ENCODE measurements at places on chromosomes 3 and 15.

- no peak for DNase-seq
Measured at GRCh38 chr3:53032609-53033008, 13.3 kb downstream of the SFMBT1 start.

GRCh38 chr3:9947025-9947995, 4.9 kb downstream of the PRRT3 start:
- DNase-seq, result no peak

GRCh38 chr3:150454622-150455021, 46.5 kb downstream of the TSC22D2 start:
- no peak for DNase-seq

DNA sequence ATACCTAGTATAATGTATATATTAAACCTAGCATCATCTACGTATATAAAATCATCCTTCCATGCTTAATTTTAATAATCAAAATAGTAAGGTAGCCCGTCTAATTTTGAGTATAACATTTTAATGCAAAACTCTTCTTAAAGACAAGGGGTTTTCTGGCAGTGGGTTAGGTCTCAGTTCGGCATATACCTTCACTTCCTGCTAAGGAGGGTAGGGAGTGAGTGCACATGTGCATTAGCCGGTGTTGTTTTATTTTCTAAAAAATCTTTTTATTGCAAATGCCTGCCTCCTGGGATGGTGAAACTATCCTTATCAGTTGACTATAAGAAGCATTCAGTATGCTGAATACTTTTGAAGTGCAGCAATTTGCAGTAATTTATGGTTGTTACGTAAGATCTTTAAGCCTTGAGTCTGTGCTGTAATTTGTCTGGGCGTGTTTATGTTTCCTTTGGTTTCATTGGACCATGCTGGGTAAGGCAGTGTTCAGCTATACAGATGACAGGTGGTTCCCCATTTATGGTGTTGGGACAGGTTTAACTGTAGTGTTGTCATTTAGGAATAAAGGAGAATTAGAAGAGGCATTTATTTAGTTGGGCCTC, 11.7 kb downstream of the ARHGEF26 start:
- DNase-seq, result no peak

- DNase-seq, result no peak
Measured at GRCh38 chr15:71804695-71805470, 5.5 kb upstream of the NR2E3 start.
